Caco-2 (cell line): ENCODE measurements at places on chromosomes 12 and 14. TPM values are rescaled to one million over a fixed set of nuclear protein-coding genes. Genes with fewer than 3 reads are reported as not detected.

Gene HOXC10
- total RNA-seq = 4.0 and 4.5 TPM in 2 replicates

Gene NFE2
- 5.7 and 6.2 TPM in 2 replicates for total RNA-seq

Gene CSRP2
- total RNA-seq = 22.2 and 27.9 TPM in 2 replicates

Gene IL26
- total RNA-seq = not detected in 2 replicates

Gene CLEC2A
- not detected in 2 replicates for total RNA-seq

Gene OR4E2
- total RNA-seq = not detected in 2 replicates

Gene CEP83
- 23.3 and 24.2 TPM in 2 replicates for total RNA-seq

Gene PEBP1
- 134 and 136 TPM in 2 replicates for total RNA-seq

Gene ENO2
- 23.2 and 25.3 TPM in 2 replicates for total RNA-seq

Gene TAS2R46
- 2.3 and 3.8 TPM in 2 replicates for total RNA-seq

Gene OTX2
- total RNA-seq = not detected in 2 replicates

Gene AKAP3
- 1.6 and 3.2 TPM in 2 replicates for total RNA-seq

Gene CEP170B
- 31.6 and 32.0 TPM in 2 replicates for total RNA-seq
